ENCODE measurements at places on chromosomes 7 and 10. TPM values are rescaled to one million over a fixed set of nuclear protein-coding genes. Genes with fewer than 3 reads are reported as not detected.

Gene EPO
- not detected for total RNA-seq

Gene ANKRD61
- total RNA-seq = not detected

Gene FEZF1
- not detected for total RNA-seq

Gene TMEM270
- total RNA-seq = not detected

Gene CADPS2
- total RNA-seq = 5.7 TPM

Gene ZNF239
- 6.5 TPM for total RNA-seq

Gene MYL10
- total RNA-seq = not detected
